Upper lobe of right lung (tissue), 1 donor: ENCODE measurements at places on chromosomes 6 and 20. TPM values are rescaled to one million over a fixed set of nuclear protein-coding genes. Genes with fewer than 3 reads are reported as not detected.

The RAET1L gene
- not detected for total RNA-seq

The MAP1LC3A gene
- 45.9 TPM for total RNA-seq

The PNPLA1 gene
- 0.35 TPM for total RNA-seq

DNA sequence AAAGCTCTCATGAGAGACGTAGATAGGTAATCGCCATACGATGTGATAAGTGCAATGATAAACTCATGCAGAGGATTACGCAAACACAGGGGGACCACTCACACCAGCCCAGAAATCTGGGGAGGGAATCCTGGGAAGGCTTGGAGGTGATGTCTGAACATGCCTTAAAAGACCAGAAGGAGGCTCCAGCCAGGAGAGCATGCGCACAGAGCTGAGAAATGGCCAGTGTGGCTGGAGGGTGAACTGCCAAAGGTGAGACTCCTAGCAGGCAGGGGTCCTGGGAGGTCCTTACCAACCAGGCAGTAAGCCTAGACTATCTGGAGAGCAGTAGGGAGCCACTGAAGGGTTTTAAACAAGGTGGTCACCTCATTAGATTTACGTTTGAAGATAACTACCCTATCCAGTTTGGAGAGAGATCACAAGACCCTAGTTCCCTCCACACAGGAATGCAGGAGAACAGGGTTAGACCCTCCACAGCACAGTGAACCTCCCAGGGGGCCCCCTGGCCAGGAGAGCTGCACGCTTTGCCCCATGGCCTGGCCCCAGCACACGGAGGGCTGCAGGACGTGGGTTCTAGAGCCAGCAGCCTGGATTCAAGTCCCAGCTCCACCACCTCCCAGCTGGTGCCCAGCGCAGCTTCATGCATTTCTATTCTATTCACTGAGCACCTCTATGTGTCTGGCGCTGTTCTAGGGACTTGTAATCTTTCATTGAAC lies 13.1 kb downstream of the MDFI start:
- no peaks in the 10 kb centered on the region for H3K36me3 ChIP-seq
- no peak overlapping the region for H3K27ac ChIP-seq
- H3K4me1 ChIP-seq, result peaks cover 8% of the 10 kb centered on the region
- DNase-seq, result peak; percentile 38
- no peak overlapping the region for H3K4me3 ChIP-seq

GRCh38 chr6:128409003-128409402 lies 111.4 kb downstream of the PTPRK start:
- no peak overlapping the region for H3K4me3 ChIP-seq
- DNase-seq, result no peak
- H3K27me3 ChIP-seq, result no peaks in the 10 kb centered on the region
- H3K4me1 ChIP-seq, result no peaks in the 10 kb centered on the region

- no peaks in the 10 kb centered on the region for H3K36me3 ChIP-seq
- no peak for DNase-seq
- no peak overlapping the region for H3K4me3 ChIP-seq
- no peak overlapping the region for H3K27ac ChIP-seq
These were observed 229.1 kb downstream of the PLCB1 start for GRCh38 chr20:8361006-8361652.

GRCh38 chr6:74070091-74070490 lies 374.1 kb downstream of the CD109 start:
- no peak overlapping the region for H3K27ac ChIP-seq
- no peaks in the 10 kb centered on the region for H3K36me3 ChIP-seq
- no peaks in the 10 kb centered on the region for H3K27me3 ChIP-seq
- H3K4me3 ChIP-seq, result no peak overlapping the region

- H3K4me1 ChIP-seq, result no peaks in the 10 kb centered on the region
- H3K4me3 ChIP-seq, result no peak overlapping the region
- DNase-seq, result no peak
- peaks cover 67% of the 10 kb centered on the region for H3K27me3 ChIP-seq
These were observed 64.8 kb upstream of the HLA-E start for GRCh38 chr6:30424549-30424948.

GRCh38 chr6:139839506-139840156 lies 465.2 kb upstream of the CITED2 start:
- peak overlapping the region; percentile 22 for H3K4me3 ChIP-seq
- no peaks in the 10 kb centered on the region for H3K4me1 ChIP-seq
- peak overlapping the region; percentile 73 for H3K27ac ChIP-seq
- peak; percentile 68 for DNase-seq
- no peaks in the 10 kb centered on the region for H3K36me3 ChIP-seq

GRCh38 chr20:20847814-20848213 lies 135.4 kb upstream of the RALGAPA2 start:
- H3K36me3 ChIP-seq, result no peaks in the 10 kb centered on the region
- DNase-seq, result no peak
- H3K4me1 ChIP-seq, result no peaks in the 10 kb centered on the region
- H3K27ac ChIP-seq, result no peak overlapping the region
- H3K27me3 ChIP-seq, result no peaks in the 10 kb centered on the region

DNA sequence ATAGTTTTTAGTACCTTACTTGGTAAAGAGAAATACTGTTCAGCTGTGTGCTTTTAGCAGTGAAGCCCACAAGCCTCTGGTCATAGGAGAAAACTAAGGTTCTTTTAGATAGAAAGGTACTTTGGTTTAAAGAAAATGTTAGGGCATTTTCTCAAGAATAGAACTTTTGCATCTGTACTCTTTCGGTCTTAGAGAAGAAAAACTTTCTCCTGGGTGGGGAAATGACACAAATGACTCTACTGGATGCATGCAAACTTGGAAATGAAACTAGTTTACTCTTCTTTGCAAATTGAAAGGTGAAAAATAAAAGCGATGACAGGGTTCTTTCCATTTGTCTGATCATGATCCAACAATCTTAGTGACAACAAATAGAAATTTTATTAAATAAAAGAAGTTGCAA lies 2.1 kb upstream of the TMEM217 start:
- no peaks in the 10 kb centered on the region for H3K27me3 ChIP-seq
- H3K36me3 ChIP-seq, result no peaks in the 10 kb centered on the region
- H3K4me1 ChIP-seq, result peaks cover 18% of the 10 kb centered on the region
- H3K27ac ChIP-seq, result no peak overlapping the region
